Stimulated activated CD4-positive, alpha-beta T cell treated with anti-CD3 and anti-CD28 coated beads, Interleukin-1b, Interleukin-23, amount 100 ng/mL, for 4 hours (primary cell): ENCODE measurements at places on chromosomes 6 and 20.

GRCh38 chr6:133992992-133993680 is 40.1 kb downstream of the TBPL1 start:
- DNase-seq, result no peak

DNA sequence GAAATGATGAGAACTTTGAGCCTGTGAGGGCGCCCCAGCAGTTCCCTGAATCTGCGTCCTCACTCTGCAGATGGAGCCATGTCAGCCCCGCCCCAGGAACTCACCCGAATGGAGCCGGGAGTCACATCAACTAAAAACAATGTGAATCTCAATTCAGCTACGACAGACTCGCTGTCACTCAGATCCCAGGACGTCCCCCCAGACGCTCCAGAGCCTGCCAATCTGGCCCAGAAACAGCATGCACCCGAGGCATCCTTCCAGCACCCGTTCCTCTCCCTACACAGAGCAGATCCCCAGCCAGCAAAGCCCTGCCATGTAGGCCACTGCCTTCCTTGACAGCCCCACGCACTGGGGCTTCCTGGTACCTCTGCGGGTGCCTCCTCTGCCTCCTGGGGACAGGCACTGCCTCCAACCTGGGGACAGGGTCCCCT is 248.0 kb downstream of the TTLL2 start:
- no peak for DNase-seq

DNA sequence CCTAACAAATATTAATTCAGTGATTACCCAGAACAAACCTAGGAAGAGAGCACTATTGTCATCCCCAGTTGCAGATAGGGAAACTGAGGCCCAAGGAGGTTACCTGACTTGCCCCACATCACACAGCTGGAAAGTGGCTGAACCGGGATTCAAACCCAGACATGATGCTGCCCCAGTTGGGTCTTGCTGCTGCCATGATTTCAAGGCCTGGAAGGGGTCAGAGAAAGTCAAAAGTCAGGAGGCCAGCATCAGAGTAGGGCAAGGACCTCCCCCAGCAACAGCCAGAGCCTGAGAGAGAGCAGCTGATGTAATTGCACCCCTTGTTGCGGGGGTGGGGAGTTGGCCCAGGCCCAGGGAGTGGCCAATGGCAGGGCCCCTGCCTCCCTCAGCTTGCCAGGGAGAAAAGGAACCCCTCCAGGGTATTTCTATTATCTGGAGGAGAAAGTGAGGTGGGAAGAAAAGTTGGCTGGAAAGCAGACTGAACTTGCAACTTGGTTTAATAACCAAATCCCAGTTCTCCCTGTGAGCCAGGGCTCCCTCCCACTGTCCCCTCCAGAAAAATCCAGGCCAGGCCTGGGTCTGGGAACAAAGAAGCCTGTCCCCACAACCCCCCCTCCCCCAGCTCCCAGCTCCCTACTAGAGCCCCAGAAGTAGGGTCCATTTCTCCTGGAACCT is 83.6 kb downstream of the MRPL14 start:
- no peak for DNase-seq

GRCh38 chr20:36550790-36551299 is 9.5 kb downstream of the MYL9 start:
- DNase-seq, result no peak

DNA sequence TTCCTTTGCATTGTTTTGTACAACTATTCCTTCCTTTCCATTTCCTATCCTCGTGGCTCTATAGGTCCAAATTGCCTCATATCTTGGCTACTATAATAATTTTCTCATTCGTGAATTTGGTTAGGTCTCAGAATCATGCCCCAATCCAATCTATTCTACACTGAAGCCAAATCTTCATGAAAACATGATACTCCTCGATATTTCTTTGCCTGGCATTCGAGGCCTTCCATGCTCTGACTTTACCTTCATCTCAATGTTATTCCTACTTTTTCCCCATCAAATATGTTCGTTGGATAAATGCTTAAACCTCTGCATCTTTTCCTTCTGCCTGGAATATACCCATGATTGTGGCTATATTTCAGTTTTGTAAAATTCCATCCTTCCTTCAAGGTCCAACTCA is 30.4 kb downstream of the TCF21 start:
- no peak for DNase-seq

DNA sequence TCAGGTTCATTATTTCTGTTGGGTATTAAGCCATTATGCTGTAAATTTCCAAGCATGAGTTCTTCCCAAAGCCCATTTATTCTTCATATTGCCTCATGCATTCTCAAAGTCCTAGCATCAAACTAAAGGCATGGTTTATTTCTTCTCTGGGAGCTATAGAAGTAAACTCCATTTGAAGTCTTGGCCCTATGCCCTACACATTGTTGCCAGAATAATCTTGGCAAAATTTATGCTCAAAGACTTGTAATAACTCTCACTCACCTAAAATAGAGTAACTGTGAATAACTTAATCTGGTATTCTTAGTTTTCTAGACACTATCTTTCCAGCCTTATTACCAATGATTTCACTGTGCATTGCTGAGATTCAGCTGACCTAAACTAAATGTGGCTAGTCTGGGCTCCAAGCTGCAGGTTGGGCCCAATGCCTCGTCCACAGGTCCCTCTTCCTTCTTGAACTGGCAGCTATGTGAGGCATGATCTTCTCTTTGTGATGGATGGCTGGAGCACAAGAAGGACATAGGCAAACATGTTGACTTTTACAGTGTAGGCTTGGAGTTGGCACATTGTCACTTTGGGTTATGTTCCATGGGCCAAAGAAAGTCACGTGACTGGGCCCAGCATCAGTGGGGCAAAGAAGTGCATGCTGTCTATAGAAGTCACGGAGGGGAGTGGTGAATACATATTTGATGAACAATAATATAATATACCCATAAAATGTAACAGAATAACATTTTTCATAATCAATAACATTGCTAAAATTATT is 39.1 kb upstream of the ANKEF1 start:
- no peak for DNase-seq

DNA sequence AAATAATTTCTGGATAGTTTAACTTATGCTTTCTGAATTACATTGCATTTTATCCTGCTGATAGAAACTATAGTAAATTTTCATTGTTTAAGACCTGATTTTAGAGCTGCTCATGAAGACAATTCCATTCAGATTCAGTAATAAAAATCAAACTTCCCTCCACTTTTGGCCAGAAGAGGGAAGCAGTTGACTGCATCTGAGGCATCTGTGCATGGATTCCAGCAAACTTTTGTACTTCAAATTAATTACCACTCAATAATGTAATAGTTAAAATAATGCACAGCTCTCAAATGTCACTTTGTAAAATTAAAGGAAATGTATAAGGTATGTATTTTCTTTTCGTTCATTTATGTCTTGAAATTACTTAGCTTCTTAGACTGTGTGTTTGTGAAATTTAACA is 64.2 kb upstream of the SLC35B3 start:
- DNase-seq, result no peak

DNA sequence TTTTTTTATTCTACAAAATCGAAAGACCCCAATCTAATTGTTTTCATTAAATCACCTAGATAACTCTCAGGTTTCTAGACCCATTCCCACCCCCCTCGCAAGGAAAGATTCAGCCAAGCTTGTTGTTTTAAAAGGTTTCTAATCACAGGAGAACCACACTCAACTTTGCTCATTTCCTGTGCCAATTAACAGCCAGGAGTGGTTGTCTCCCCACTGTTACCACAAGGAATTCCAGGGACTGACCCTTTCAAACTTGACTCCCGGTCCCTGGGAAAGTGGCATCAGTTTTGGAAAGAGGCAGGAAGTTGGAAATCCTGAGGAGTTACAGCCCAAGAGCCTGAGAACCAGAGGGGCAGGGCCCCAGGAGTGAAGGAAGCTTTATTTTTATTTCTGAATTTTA is 561.3 kb upstream of the JAG1 start:
- DNase-seq, result no peak

- DNase-seq, result no peak
Measured at GRCh38 chr6:30071081-30071818, 4.3 kb downstream of the PPP1R11 start.

DNA sequence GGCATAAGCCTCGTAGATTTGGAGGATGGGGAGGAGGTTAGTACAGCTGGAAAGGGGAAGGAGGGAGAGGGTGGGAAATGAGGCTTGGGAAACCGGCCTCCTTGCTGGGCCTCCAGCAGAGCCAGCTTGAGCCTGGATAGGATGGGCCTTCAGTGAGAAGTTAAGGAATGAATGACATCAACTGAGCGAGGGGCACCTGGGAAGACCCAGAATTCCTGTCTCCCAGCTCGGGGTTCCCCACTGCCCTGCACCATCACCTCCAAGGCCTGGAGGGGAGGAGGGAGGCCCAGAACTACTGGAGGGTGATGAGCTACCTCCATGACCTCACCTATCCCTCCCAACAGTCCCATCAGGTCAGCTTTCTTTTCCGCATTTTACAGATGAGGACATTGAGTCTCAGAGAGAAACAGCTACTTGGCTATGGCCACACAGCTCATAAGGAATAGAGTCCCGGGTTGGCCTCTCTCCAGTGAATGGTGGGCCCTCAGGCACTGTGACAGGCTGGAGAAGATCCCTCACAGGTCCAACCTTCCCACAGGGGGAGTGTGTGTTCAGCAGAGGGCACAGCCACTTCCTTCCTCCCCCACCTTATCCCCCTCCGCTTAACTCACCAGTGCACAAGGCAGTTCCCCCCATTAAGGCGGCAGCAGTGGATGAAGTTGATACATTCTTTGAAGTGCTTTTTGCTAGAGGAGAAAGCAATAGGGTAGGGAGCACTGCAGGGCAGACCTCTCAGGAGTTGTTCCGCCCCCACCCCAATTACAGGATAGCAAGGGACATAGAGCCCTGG is 6.8 kb downstream of the DUSP15 start:
- DNase-seq, result no peak

DNA sequence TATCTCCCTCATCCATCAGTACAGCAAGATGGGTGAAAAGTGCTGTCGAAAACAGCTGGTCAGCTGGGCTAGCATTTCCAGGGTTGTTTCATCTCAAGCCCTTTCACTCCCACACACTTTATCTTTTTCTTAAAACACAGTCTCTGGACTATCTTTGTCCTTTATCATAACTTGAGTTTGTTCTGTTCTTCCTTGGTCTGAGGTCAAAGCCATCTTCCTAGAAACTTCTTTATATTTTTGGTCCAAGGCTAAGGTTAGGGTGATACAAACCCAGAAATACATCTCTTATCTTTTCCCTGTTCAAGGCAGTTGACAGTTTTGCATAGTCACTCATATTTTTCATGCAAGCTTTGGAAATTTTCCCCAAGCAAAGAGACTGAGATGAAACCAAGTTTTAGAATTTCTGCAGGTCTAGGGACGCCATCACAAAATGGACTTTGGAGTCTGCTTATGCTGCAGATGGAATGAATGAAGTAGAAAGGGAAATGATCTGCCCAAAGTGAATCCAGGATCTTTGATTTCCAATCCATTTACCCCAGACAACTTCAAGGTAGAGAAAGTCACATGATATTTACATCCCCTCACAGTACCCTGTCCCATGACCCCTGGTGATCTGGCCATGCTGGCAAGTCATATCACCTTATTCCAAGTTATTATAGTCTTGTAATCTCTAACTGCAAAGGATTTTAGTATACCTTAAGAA is 297.0 kb downstream of the ZNF217 start:
- no peak for DNase-seq

DNA sequence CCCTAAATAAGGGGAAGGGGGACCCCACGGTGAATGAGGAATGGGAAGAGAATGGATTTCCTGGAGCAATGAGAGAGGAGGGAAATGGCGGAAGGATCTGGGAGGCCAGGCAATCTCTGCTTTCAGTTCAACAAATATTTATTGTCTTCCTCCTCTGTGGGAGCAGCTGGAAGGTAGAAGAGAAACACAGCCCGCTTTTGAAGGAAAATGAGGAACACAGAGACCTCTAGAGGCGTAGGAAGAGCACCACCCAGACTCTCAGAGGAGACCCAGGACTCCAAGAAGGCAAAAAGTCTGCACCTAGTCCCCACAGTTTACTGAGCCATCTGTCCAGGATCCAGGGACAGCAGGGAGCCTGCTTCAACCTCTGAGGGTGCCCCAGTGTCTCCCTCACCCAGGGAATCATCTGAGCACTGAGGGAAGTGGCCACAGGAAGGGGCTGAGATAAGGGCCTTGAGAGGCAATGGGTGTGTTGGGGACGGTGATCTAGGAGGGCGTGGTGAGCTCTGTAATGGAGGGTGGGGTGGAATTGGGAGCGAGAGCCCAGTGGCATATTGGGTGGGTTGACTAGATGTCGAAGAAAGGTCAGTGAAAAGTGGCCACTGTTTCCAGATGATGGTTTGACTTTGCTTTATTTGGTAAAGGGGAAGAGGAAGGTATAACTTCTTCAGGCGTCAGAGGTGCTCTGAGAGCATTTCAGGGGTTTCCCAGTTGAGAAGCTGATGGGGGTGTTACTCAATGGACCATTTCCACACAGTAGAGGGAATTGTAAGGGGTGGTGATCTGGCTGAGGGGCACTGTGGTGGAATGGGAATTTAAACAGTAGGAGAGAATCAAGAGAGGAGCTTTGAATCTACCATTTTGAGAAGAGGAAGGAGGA is 610 bp downstream of the PSORS1C1 start:
- DNase-seq, result no peak

- DNase-seq, result no peak
Measured at GRCh38 chr20:25220810-25221591, 25.5 kb downstream of the ENTPD6 start.

GRCh38 chr6:147642458-147642857 is 134.0 kb downstream of the SAMD5 start:
- no peak for DNase-seq

GRCh38 chr20:11229772-11230171 is 556.0 kb upstream of the JAG1 start:
- DNase-seq, result no peak

- DNase-seq, result peak; percentile 40
Measured at GRCh38 chr6:150599199-150600009, at the start of gene PLEKHG1. Gene PLEKHG1 (plus strand): TSS chr6:150599885. CDS start chr6:150733682, 133,797 bp downstream.

DNA sequence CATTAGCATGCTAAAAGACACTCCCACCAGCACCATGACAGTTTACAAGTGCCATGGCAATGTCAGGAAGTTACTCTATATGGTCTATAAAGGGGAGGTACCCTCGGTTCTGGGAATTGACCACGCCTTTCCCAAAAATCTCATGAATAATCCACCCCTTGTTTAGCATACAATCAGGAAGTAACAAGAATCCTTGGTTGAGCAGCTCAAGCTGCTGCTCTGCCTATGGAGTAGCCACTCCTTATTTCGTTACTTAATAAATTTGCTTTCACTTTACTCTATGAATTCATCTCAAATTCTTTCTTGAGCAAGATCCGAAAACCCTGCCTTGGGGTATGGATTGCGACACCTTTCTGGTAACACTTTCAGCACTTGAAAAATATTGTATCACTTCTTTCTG is 243.0 kb downstream of the BMP2 start:
- DNase-seq, result no peak

DNA sequence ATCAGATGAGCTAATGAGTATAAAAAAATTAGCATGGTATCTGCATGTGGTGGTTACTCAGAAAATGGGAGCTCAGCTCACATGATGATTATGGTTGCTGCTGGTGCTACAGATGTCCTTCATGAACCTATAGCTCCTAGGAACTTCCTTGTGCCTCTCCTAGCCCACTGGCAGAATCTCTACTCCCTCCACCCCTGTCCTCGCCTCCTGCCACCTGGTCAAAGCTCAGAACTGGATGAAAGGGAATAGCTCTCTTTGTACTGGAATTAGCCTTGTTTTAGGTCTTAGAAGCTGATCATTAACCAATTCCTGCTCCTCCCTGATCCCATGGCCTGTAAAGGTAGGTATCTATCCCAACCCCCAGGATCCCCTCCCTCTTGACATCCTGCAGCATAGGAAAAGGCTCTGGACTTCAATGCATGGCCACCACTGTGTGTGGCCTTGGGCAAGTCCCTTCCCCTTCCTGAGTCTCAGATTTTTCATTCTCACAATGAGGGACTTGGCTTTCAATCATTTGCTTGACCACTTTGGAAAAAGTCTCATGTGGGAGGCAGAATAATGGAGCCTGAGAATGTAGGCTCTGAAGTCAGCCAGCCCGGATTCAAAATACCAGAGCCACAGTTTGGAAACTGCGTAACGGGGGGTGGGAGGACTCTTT is 43.9 kb downstream of the SLC13A3 start:
- DNase-seq, result no peak
